ENCODE measurements at places on chromosomes 12 and 14.

DNA sequence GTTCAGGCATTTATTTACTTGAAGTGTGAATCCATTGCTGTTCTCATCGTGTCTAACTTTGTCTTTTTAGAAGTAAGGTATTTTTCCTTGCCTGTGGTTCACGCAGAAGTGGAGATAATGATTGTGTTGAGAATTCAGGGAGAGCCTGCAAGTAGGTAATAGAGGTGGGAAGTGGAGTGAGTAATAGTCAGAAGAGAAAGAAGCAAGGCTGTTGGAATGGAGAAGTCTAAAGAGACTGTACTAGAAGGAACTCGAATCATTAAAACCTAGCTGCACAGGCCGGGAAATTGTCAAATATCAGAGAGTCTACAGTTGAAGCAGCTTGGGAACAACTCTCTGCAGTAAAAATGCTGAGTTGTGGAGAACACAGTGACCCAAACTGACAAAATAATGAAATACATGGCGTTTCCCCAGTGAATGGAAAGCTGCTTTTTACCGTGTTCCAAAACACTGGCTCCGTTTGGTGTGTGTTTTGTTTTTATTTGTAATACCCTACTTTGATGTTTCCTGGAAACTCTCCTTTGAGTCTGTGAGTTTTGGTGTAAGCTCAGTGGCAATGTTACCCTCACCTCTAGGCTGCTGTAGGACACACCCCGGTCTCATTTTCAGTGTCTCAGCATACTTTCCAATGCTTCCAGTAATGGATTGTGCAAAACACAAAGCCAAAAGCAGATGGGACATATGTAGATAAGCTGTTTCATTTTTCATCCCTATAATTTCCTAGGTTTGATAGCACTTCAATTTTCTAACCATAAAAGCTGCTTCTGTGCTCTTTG, 146.6 kb downstream of the CRADD start:
- no peak for DNase-seq

DNA sequence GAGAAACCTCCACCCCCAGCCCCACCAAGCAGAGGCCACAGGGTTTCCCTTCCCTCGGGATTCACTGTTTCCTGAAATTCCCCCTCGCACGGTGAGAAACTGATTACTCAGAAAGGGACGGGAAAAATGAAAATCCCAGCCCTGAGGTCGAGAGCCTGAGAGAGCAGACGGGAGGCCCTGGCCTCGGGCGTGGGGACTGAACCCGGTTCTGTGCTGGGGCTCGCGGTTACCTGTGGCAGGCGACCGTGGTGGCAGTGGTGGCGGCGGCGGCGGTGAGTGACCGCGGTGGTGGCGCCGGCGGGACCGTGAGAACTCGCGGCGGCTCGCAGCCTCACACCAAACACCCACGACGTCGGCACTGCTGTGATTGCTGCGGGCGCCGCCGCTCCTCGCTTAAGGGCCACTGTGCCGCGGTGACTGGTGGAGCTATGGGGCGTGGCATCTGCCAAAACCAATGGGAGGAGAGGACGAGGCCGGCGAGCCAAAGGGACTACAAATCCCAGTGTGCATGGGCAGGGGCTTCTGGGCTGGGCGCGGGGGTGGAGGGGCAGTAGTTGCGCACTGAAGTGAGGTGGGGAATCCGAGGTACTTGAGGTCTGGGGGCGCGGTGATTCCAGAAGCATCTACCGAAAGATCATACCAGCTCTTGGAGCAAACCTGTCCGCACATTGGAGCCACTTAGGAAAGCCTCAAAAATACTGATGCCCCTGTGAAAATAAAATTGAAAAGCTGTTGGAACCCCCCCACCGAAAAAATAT, at the start of gene LGMN:
Gene LGMN, minus strand, starts transcription at position 369 of the 758 bp plus-strand sequence. CDS start 15,841 bp downstream, outside the sequence.
- peak; percentile 96 for DNase-seq

- no peak for DNase-seq
These were observed 5.9 kb upstream of the CACNB3 start for GRCh38 chr12:48812389-48812788.

GRCh38 chr12:4829161-4829792, 80.4 kb upstream of the KCNA1 start:
- DNase-seq, result no peak

GRCh38 chr12:24121911-24122310, 172.4 kb upstream of the SOX5 start:
- no peak for DNase-seq

DNA sequence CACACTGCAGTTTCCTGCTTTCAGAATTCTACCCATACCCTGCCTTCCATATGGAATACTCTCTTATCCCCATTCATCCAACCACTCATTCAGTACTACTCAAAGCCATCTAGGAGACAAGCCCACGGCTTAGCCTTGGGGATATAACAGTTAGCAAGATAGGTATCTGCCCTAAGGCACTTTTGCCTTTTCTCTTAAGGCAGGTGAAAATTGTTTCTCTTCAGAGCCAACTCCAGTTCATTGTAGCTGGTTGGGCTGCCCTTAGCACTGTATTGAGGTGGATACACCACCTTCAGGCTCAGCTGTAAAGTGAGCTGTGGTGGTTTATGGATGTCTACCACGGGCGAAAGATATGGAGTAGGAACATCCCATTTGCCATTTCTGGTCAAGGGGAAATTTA, 729.7 kb upstream of the TBX3 start:
- DNase-seq, result no peak

- DNase-seq, result no peak
These were observed 18.8 kb upstream of the HHIPL1 start for GRCh38 chr14:99626041-99626648.

DNA sequence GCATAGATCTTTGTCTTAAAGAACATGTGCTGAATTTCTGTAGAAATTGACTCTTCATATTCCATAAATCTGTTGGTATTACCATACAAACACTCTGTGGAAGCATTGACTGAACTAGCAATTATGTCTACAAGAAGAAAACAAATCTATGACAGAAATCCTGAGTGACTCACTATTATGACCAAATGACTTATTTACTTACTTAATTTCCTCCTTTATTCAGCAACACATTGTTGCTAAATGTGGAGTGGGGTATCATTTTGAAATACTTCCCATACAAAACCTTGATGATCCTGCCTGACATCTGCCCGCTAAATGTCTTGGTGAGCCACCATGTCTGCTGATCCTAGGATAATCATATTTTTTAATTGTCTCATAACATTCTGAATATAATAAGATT, 99.1 kb upstream of the SLCO1C1 start:
- DNase-seq, result no peak
